MG63 (cell line): ENCODE measurements at places on chromosomes 2 and 18.

DNA sequence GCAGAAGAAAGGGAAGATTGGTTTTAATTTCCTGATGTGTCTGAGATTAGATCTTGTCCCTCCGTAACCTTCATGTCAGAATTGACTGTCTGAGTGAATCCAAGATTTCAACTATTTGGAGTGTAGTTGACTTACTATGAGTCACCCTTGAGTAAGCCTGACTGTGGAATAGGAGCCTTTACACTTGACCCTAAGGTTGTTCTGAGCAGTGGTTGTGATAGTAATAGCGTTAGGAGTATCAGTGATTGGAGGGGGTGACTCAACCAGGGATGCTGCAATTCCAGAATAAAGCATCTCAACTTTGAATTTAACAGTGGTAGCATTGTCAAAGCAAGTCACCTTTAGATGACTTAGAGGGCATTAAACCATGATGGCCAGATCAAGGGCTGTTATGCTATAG is 979.5 kb upstream of the FAM98A start:
- DNase-seq = no peak

- peak; percentile 36 for DNase-seq
Observed at GRCh38 chr2:179861027-179861415, 391 bp downstream of the ZNF385B start.

DNA sequence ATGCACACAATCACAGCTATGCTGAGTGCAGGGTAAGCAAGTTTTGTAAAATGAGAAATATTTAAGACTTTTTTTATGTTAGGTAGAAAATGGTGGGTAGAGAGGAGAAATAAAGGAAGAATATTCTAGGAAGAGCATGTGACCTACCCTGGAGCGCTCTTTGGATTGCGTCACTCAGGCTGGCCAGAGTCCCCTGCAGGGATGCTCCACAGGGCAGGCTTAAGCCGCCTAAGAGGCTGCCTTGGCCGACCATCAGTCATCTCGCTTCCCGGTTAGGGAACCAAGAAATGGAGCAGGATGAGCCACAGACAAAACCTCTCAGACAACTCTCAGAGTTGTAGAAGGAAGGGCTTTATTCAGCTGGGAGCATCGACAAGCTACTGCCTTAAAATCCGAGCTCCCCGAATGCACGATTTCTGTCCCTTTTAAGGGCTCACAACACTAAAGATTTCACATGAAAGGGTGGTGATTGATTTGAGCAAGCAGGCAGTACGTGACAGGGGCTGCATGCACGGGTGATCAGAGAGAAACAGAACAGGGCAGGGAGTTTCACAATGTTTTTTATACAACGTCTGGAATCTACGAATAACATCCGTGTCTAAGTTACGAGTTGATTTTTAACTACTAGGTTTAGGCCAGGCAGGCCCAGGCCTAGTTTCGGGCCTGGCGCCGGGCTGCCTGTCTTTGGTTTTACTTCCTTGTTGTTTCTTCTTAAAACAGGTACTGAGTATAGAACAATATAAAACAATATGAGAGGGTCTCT is 1072.0 kb downstream of the CBLN2 start:
- no peak for DNase-seq

DNA sequence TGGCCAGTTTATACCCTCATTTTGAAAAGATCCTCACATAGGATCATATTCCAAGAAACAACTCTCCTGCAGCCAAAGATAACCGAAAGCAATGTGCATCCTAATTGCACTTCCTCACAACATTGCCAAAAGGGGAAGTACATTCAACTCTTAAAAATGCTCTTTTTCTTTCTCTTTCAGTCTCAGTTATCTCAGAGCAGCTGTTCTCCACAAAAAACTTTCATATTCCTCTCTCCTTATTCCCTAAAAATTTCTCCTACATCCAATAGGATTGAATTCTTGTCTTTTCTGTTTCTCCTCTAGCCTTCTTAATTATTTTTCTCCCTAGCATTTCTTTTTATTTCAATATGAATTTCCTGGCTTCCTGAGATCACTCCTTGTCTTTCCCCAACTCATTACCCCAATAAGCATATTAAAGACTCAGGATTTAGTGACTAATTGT is 7.4 kb upstream of the VRK2 start:
- no peak for DNase-seq

DNA sequence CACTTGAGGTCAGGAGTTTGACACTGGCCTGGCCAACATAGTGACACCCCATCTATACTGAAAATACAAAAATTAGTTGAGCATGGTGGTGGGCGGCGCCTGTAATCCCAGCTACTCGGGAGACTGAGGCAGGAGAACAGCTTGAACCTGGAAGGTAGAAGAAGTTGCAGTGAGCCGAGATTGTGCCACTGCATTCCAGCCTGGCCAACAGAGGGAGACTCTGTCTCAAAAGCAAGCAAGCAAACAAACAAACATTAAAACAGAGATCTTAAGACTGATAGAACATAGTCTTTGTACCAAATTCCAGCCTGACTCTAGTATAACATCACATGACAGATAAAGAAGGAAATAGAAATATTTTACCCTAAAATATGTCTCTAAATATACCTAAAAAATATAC is 168.1 kb downstream of the PTPRM start:
- no peak for DNase-seq

GRCh38 chr2:231364961-231365810 is 30.3 kb upstream of the B3GNT7 start:
- DNase-seq = peak; percentile 44

DNA sequence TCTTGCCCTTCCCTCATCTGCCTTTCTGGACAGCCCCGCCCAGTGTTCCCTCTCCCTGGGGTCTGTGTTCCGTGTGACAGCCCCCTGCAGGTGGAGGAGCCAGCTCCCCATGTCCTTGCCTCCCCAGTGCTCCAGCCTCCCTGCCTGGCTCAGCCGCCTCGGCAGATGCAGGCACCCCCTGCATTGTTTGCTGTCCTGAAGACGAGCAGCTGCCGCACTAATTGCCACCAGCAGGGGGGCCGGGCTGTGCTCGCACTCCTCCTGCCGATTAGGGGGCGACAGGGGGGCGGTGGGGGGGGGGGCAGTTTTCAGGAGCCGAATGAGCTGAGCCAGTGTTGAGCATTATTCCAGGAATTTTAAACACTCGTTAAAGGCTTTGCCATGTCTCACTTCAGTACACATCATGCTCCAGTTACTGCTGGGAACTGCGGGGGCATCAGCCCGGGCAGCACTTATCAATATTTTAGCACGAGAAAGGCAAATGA is 23.3 kb downstream of the SIX3 start:
- DNase-seq = no peak

GRCh38 chr2:120744817-120745216 is 9.1 kb downstream of the GLI2 start:
- no peak for DNase-seq

DNA sequence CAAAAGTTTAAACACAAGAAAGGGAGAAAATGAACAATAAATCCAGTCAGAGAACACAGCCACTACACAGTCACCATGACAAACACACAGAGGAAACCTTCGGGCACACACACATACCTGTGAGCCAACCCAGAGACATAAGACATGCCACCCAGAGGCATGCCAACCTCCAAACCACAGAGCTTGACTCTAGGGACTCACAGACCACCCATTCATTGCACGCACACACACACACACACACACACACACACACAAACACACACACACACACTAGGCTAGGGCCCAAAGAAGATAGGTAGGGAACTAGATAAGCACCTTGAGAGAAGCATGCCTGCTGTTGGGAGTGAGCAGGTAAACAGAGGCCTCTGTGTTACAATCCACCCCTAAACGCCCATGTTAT is 9.1 kb downstream of the SIX3 start:
- DNase-seq = no peak

DNA sequence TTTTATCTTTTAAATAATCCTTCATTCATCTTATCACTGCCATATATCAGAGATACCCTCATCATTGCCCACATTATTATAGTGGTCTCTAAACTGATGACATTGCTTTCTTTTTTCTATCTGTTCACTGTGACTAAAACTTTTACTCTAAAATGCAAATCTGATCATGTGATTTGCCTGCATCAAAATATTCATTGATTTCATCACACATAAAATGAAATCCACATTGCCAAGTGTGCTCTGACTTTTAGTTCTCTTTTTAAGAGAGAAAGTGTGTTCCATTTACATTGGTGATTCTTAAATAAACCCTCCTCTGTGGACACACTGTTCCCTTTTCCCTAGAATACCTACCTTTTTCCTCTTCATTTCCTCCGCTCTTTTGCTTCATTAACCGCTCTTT is 7.5 kb downstream of the REL start:
- DNase-seq = no peak

- no peak for DNase-seq
Observed at GRCh38 chr2:127568128-127568527, 32.6 kb downstream of the MYO7B start.

DNA sequence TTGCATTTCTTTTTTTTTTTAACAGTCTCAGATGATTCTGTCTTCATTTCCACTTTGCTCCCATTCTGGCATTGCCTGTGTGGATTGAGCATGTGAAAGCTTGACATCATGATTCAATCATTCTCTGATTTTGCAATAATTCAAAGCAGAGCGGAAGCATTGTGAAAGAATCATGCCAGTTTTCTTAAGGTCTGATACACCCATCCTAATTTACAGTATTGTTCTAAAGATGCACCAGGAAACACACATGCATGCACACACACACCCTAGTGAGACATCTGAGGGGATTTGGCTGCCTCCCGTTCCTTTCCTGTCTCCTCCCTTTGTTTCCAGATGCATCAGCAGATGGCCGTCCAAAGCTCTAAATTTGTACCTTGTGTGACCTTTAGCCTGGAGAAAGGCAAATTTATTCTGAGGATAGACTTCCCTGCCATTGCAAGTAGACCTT is 97.3 kb downstream of the FMNL2 start:
- DNase-seq = peak; percentile 81

GRCh38 chr18:62781893-62782292 is 66.6 kb downstream of the PHLPP1 start:
- peak; percentile 76 for DNase-seq

DNA sequence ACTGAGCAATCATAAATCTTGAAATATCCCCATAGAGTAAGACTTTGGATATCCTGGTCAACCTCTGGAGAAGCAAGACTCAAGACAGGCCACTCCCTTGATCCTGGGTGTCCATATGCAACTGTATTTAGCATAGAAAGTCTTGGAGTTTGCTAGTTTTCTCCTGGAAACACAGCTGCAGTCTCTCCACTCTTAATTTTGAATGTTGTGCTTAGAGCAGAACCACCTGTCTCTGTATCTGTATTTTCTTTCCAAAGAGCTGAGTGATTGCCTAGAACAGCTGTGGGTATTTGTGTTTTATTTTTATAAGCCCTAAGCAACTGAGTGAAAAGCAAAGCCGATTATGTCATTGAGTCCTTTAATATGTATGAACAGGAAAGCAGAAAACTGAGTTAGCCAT is 64.1 kb upstream of the ADAM23 start:
- no peak for DNase-seq

GRCh38 chr2:138922973-138923563 is 142.9 kb upstream of the NXPH2 start:
- DNase-seq = no peak

- DNase-seq = no peak
Observed at GRCh38 chr2:42830922-42831574, 38.7 kb upstream of the HAAO start.

- no peak for DNase-seq
Observed at GRCh38 chr2:5377323-5377722, 314.9 kb upstream of the SOX11 start.

DNA sequence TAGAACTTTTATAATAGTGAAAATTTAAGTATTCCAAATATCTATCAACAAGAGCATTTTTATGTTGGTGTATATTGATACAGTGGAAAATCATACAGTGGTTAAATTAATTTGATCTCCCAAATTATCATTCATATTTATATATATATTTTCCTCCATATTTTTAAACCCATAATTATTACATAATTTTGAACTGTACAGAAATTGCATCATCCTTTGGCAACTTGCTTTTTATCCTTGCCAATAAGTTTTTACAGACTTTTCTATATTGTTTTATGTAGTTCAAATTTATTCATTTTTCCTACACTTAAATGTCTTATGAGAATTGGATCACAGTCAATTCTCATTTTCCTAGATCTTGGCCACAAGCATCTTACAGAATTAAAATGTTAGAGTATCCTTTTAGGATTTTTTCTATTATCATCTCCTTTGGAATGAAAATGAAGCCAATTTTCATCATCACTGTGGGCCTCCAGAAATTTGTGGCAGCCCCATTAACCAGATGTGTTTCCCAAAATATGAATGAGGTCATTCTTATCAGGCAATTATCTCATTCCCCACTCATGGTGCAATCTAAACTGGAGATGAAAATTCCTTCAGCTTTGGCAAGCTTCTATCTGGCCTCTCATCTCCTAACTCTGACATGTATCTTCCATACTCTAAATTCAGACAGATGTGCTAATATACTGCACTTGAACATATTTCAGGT is 94.2 kb upstream of the DLGAP1 start:
- DNase-seq = no peak

DNA sequence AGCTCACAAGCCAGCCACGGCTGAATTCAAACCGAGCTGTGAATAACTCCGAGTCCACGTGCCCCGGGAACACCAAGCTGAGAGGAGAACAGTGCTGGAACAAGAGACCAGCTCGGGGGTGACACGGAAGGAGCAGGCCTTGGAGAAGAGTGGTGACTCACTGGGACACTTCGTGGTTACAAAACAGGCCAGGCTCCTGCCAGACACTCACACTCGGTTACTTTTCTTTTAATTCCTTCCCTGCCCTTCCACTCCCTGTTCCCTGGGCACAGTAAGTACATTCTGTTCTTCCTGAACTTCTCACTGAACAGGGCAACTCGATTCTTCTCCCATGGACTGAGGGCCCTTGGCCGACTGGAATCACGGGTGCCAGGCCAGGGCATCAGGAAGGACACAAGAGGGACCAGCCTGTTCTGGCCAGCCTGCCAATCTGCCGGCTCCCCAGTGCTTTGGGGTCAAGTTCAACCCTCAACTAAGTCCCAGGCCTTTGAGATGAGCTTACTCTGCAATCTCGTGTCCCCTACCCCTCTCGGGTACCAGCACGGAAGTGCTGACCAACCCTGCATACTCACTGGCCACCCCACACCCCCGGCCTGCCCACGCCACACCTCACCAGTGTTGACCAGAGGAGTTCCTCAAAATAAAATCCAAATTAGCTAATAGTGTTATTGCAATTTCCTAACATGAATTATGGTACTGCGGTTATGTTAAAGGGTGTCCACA is 87.5 kb downstream of the TFCP2L1 start:
- DNase-seq = peak; percentile 69

DNA sequence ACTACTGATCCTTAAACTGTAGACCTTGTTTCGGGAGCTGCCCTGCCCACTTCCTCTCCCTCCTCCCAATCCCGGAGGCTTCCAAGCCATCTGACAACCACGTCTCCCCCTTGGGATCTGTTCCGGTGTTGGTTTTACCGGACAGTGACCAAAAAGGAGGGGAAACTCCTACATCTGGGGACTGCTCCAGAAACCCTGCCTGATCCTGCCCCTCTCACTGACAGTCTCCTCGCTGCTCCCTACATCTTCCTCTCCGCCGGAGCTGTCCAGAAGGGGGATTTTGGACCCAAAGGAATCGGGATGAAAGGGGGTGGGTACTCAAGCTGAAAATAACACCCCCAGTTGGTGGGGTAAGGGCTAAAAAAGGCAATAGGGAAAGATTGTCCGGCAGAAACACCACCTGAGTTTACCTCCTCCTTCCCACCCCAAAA is 1.5 kb downstream of the INO80D start:
- peak; percentile 85 for DNase-seq
